ENCODE measurements at places on chromosomes 1 and 21. TPM values are rescaled to one million over a fixed set of nuclear protein-coding genes. Genes with fewer than 3 reads are reported as not detected.

Gene CELA2A
- total RNA-seq, result not detected

Gene MTARC1
- 5.1 TPM for total RNA-seq

Gene SPATA21
- not detected for total RNA-seq

Gene CNR2
- total RNA-seq, result not detected

Gene ADGRB2
- 7.9 TPM for total RNA-seq

DNA sequence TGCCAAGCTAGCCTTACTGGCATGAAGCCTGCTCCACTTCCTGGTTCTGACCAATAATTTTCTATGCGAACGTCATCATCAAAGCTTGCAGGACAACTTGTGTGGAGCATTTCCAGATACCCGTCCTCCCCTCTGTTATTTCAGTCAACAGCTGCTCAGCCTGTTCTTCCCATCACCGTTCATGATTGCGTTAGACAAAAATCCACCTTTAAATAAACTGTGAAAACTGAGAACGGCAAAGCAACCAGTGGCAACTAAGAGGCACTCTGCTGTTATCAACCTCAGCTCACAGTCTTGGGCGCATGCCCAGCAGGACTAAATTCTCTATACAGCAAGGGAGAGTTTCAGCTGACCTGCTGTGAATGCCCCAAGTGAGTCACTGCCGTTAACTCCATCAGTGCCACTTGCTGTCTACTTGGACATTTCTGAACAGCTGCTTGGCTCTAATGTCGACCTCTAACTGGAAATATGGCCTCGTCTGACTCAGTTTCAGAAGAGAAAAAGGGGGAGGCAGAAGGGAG is 207.4 kb upstream of the RUNX1 start:
- peak; percentile 99 for DNase-seq

DNA sequence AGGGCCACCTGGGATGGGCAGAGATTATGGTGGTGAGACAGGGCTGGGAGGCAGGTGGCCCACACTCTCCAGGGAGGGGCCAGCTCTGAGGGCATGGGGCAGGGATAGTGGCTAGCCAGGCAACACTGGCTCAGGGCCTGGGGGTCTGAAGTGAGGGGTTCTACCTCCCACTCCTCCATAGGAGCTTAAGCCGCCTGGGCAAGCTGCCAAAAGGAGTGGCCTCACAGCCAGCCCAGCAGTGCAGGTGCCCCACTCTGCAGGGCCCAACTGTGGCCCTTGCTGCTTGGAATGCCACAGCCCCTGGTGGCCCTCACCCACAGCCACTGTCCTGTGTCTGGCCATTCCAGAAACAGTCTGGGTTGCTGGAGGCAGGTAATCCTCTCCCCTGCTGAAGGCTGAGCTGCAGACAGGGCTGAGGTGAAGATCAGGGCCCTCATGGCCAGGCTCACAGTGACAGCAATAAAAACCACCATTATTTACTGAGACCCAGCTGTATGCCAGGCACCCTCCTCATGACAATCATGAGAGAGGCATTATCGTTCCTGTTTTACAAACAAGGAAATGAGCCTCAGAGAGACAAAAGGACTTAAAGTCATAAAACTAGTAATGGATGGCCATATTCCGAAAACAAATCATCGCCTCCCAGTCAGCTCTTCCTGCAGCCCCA is 31.0 kb downstream of the KIF21B start:
- peak; percentile 14 for DNase-seq

- DNase-seq, result no peak
These were observed 519 bp upstream of the IQCC start for GRCh38 chr1:32204943-32205361.

Gene PCP4L1
- 4.9 TPM for total RNA-seq

Gene ANKRD35
- total RNA-seq, result 13.1 TPM

DNA sequence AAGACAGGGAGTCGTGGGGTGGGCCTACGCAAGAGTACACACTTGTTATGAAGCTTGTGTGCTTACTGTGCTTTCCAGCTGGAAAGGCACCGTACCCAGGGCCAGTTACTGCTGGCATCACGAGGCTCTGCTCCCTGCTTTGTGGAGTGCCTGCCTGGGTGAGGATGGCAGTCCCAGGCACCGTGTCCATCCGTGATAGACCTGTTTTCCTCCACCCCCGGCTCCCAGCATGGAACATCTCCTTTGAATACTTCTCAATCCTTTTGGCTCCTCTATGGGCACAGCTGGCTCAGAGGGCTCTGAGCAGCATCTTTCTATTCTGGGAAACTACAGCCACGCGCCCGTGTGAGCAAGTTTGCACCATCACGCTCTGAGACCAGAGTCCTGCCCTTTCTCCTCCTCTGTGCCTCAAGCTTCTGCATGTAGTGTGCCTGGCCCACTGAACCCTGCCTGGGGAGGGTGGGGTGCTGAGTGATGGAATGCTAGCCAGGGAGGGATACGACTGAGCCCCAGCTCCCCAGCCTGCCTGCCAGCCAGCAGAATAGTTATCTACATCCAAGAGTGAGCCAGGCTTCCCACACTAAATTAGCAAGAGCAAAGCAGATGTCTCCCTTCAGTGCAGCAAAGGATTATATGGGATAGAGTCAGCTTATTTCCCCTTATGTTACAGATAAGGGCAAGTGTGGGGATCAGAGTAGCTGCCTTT is 7.1 kb upstream of the TNR start:
- peak; percentile 77 for DNase-seq

DNA sequence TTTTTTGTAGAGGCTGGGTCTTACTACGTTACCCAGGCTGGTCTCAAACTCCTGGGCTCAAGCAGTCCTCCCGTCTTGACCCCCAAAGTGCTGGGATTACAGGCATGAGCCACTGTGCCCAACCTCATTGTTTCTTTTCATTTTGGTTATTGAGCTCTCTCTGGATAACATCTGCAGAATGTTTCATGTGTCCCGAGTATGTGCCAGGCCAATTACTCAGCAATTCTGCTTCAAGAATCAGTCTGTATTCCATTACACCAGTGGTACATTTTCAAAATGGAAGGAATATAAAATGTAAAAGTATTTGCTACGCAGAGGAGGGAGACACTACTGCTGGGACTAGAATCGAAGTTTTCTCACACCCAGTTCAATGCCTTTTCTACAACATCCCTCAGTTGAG is 1.7 kb upstream of the ELOA start:
- DNase-seq, result no peak

- no peak for DNase-seq
These were observed 35.3 kb downstream of the EPHB2 start for GRCh38 chr1:22745669-22746585.

Gene CFAP107
- total RNA-seq, result not detected

GRCh38 chr21:28687586-28687985 is 305.1 kb downstream of the LTN1 start:
- DNase-seq, result peak; percentile 36

Gene EFNA1
- 25.4 TPM for total RNA-seq

Gene RNU1-4
- under 0.01 TPM for total RNA-seq

Gene GUCA2A
- total RNA-seq, result not detected

DNA sequence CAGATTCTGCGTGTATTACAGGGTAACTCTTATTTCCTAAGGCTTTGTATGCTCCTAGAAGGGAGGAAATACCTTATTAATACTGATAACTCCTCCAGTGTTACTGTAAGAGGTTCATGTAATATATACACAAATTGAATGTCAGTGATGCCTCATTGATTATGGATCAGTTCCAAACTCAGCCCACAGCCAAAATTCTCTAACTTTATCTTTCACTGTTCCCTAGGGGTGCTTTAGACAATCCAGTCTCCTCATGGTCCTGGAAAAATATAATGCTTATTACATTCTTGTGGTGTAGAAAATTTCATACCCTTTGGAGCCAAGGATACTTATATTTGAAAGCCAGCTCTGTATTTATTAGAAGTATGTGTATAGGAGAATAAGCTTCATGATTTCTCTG is 73.0 kb downstream of the NGF start:
- DNase-seq, result no peak

GRCh38 chr1:19710825-19711611 is 46.3 kb downstream of the HTR6 start:
- DNase-seq, result no peak

DNA sequence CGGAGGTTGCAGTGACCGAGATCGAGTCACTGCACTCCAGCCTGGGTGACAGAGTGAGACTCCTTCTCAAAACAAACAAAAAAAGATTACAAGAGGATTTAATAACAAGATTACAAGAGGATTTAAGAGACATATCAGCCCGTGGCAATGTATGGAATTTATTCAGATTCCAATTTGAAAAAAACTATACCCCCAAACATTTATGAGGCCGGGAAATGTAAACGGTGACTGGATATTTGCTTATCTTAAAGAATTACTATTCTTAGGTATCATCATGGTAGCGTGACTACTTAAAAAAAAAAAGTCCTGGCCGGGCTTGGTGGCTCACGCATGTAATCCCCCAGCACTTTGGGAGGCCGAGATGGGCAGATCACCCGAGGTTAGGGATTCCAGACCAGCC is 21.2 kb upstream of the ELK4 start:
- no peak for DNase-seq

DNA sequence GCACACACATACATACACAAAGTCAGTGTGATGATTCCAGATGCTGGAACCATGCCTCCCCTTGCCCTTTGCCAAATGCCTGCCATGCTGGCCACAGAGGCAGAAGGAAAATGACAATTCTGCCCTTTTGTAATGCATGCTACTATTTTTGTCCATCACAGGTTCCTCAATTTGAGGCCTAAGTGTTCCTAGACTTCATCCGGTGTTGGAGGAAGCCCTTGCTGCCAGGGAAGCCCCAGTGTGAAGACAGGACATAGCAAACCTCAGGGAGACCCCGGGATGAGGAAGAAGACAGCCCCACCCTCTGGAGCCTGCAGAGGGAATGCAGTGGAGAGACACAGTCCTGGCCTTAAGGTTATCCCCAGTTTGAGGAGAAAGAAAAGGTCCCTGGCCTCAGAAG is 14.4 kb downstream of the PRR9 start:
- DNase-seq, result no peak

GRCh38 chr1:149916898-149917252 is 769 bp downstream of the SV2A start:
- no peak for DNase-seq

DNA sequence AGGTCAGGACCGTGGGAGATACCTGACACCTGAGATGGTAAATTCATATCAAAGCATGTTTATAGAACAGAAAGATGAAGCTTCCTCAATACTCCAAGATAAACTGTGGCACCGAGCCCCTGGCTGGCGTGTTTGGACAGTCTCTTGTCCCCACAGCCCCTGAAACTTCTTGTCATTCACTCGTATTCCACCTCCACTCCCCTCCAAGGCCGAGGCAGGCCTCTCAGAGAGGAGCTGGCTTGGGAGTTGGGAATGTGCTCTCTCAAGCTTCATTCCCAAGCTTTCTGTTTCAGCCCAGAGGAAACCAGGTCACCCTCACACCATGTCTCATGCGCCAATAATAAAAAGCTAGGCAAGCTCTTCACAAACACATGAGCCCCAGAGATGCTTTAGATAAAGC is 86.1 kb downstream of the NPHP4 start:
- DNase-seq, result no peak

Gene PLPPR4
- 18.3 TPM for total RNA-seq

DNA sequence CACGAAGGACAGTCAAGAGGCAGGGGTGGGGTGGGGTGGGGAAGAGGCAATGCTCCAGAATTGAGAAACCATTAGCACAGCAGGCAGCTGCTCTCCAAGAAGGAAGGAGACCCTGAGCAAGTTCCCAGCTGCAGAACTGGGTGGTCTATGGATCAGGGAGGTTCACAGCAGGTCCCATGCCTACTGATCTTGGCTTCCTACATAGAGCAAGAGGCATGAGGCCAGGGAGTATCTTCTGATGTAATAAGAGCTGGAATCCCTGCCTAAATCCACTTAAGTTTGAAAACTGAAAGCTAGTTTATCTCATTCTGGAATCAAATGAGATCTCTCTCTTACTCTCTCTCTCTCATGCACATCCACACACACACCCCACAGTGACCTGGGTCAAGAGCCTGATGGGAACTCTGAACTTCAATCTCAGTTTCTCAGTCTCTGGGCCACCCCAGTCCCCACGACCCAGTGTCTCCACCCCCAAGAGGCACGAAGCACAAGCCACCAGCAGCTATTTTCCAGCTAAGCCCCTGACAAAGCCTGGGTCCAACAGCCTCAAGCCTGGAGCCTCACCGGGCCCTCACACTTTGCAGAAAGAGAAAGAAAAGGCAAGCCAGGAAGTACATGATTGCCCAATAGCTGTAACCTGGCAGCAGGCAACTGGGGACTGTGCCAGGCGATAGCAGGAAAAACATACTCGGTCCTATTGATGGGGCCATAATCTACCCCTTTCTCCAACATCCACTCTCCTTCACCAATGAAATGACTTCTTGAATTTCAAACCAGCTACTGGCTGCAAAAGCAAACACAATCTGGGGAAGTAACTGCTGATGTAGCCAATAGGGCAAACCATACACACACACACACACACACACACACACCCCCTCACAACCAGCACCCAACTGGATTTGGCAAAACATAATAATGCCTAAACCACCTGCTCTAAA is 2.2 kb downstream of the NUAK2 start:
- peak; percentile 38 for DNase-seq

GRCh38 chr1:230823426-230823825 is 44.9 kb downstream of the C1orf198 start:
- peak; percentile 89 for DNase-seq

DNA sequence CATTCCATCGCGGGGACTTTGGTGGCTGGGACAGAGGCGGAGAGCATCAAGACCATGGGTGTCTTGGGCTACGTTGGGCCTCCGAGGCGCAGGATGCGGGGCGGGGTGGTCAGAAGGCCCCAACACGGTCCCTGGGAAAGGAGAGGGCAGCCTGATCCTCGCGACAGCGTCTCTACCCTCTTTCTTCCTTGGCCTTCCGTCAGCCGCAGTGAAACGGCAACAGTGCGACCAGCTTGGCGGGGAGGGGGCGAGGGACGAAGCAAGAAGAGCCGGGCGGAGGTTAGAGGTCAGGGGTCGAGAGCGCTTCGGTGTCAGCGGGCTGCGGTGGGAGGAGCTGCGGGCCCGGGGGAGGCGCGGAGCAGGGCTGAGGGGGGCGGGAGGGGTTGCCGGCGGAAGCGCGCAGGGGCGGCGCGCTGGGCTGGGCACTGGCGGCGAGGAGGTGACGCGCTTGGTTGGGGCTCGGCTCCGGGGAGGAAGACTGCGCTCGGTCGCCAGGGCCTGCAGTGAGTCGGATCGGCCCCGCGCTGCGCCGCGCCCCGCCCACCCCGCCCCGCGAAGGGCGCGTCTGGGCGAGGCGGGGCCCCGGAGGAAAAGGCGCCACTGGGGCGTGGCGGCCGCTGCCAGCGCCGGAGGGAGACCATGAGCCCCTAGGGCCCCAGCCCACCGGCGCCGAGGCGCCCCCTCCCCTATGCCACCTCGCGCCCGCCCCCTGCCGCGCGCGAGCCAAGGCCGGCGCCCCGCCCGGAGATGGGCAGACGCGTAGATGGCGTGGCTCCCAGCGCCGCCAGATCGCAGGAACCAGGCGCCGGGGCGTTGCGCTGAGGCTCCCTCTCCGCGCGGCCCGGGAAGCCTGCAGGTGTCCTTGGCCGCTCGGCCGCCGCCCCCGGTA is at the start of gene KCNC4:
KCNC4 (plus strand) TSS at position 600 of the 889 bp plus-strand sequence. CDS start 1,186 bp downstream, outside the sequence.
- peak; percentile 79 for DNase-seq
